ENCODE measurements at places on chromosomes 13 and 19.

DNA sequence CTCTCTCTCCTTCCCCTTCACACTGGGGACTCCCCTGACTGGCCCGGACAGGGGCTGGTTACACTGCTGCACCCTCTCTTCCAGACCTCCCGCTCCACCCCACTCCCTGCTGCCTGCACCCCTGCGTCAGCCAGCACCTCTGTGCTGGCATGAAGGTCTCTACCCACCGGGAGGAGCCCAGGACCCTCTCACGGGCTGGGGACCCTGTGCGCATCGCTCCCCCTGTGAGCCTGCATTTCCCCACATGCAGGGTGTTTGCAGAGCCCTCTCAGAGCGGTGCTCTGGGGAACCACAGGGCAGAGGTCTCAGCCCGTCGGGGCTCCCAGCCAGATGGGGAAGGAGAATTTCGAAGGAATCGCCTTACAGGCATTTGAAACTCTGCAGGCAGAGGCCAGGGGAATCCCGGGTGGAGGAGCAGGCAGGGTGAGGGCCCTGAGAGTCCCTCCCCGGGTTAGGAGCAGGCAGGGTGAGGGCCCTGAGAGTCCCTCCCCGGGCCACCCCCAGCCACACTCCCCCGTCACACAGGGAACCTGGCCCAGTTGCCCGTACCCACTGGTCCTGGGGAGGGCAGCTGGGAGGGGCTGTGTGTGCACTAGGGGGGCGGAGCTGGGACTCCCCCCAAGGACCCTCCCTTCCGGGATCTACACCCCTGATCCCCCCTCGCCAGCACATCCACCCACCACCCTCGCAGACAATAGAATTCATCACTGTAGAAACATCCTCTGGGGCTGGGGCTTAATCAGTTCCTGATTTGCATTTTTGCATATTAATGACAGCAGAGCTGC, 16.3 kb upstream of the TCF3 start:
- DNase-seq, result no peak

DNA sequence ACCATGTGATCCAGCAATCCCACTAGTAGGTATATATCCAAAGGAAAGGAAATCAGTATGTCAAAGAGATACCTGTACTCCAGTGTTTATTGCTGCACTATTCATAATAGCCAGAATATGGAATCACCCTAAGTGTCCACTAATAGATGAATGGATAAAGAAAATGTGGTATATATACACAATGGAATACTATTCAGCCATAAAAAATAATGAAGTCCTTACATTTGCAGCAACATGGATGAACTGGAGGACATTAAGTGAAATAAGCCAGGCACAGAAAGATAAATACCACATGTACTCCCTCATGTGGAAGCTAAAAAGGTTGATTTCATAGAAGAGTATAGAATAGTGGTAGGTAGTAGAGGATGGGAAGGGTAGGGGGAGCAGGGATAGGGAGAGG, 23.5 kb downstream of the BORA start:
- no peak for DNase-seq

DNA sequence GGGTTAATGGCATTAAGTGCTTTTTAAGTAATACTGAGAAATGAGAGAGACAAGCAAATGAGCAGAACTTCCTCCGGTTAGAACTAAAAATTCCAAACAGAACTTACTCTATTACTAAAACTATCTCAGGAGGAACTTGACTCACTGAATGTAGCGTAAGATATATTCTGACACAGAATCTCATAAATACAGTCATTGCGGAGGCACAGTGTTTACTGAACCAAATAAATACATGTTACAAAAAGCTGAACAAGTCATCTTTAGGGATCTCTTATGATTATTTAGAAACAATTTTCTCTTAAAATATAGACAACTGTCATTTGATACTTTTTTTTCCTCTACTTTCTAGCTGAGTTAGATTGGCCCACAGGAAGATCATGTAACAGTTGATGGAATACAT, 283.1 kb downstream of the KLF12 start:
- DNase-seq, result no peak

DNA sequence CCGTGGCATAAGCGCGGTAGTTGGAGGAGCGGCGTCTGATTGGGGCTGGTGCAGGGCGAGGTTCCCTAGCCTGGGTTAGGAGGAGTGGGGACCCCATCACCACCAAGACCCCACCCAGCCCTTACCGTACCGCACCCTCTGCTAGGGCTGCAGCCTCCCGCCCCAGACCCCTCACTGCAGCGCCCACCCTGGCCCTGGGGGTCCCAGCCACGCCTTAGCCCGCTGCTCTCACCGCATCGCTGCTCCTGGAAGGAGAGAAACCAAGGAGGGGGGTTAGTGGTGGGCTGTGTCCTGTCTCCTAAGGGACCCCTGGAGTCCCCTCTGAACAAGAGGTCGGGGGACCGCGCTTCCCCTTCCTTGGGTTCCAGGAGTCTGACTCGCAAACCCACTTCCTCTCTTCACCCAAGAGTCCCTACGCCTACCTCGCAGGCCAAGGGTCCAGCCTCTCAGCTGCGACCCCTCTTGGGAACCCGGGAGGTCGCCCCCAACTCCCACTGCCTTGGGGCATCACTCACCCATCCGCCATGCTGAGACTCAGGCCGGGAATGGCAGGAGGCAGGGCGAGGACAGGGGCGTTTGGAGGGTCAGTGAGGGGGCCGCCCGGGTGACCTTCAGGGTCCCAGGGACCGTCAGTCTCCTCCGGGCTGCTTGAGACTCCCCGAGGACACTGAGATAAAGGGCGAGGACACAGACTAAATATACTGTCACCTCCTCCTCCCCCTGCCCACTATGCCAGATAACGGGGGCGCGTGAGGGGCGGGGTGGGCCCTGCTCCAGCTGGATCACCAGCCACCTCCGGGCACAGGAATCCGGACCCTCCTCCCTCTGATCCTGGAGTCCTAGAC, at the start of gene TNNI3:
TSS of gene TNNI3 (minus strand) at position 669 of the 845 bp plus-strand sequence. CDS start at position 526, 143 bp downstream.
- DNase-seq, result no peak

DNA sequence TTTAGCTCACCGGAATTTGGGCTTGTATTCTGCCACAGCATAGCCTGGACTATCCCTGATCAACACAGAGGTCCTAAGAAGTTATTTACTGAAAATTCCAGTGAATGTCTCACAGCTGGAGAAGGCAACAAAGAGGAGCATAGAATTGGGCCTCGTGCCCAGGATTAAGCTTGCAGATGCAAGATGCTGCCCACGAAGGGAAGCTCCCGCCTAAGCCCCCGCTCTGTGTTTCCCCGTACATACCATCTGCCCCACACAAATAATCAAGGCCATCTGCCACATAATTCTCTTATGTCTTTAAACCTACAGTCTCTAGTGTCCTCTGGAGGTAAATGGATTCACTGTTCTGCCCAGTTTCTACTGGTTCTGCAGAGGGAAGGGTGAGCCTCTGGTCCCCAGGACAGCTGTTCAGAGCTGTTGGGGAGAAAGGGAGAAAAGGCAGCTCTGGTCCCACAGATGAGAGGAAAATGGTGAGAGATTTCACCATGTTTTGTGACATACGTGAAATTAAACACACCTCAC, 7.4 kb upstream of the TPP2 start:
- DNase-seq, result no peak

DNA sequence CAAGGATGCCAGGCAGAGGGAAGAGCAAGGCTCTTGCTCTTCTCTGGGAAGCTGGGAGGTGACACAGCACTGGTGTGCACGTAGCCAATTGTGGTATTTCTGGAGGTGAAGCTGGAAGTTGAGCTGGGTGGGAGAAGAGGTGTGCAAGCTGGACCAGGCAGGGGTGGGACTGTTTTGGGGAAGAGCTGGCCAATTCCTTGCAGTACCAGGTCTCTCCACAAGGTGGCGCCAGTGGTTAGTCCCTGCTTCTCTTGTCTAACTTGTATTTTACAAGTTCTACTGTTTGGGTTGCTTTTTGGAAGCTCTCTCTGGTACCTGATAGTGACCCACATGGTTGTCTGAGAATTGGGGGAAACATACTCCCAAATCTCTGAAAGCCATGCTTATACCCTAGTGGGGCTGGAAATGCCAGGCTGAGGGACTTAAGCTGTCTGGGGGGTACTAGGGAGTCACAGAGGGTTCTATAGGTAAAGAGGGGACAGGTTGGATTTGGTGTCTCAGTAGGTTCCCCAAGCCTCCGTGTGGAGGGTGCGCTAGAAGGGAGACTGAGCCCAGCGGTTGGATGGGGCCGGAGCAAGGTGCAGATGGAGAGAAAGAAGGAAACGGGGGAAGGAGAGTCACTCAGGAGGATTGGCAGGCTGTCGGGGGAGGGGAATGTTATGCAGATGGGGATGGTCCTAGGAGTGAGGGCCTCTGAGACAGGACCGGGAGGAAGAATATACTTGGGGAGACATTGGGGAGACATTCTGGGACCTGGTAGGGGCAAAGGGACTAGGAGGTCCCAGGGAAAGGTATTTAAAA, 3.0 kb downstream of the HPN start:
- DNase-seq, result peak; percentile 77

GRCh38 chr13:59494560-59494970, 669.2 kb downstream of the DIAPH3 start:
- no peak for DNase-seq

DNA sequence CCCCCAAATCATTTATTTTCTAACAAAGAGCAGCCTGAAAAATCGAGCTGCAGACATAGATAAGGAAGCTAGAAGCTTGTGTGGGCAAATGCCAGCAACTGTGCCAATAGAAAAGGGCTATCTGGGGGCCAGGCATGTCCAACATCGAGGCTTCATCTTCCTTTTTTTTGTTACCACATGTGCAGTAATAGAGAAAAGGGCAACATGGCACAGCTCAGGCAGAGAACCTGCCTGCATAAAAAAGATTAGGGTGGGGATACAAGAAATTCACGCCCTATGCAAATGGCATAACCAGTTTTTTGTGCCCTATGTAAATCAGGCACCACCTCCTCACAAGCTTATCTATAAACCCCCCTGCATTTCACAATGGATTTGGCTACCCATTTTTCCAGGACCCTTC, 60.4 kb upstream of the ABCC4 start:
- no peak for DNase-seq

DNA sequence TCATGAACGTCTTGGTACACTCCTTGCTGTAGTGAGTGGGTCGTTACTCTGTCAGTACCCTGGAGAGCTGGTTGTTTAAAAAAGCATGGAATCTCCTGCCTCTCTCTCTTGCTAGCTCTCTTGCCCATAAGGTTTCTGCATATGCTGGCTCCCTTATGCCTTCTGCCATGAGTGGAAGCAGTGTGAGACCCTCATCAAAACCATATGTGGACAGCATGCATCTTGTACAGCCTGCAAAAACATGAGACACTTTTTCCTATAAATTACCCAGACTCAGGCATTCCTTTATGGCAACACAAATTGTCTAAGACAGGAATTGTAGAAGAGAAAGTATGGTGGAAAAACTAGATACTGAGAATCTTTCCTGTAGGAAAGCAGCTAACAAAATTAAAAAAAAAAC, 516.3 kb downstream of the SLITRK6 start:
- no peak for DNase-seq

DNA sequence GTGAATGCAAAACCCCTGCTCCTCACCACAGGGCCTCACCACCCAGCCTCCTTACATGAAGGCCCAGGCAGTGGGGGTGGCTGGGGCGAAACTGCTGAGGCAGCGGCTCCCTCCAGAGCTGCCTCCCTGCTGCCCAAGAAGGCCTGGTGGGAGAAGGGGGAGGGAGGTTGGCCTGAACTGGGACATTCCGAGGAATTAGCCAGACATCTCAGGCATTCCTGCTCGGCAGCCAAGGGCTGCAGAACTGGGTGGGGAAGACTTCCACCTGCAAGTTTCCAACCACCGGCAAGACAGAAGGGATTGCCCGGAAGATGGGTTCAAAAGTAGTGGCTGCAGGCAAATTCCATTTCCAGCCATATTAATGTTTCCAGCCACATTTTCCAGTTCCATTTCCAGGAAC, 2.3 kb upstream of the PSPN start:
- no peak for DNase-seq

DNA sequence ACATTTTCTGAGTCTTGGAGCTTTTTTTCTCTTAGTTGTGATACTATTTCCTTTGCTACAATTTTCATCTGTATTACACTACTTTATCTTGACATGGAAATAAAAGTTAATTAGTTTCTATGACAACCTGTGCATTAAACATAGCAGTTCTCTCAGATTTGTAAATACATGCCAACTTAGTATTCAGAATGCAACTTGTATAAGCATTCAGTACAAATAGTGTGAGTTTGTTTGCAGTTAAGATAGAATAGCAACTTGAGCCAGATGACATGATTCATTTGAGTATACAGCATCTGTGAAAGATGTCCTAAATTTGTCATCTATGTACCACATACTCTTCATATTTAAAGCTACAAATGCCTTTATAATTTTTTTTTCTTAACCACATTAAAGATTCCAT, 98.1 kb downstream of the DACH1 start:
- DNase-seq, result no peak

DNA sequence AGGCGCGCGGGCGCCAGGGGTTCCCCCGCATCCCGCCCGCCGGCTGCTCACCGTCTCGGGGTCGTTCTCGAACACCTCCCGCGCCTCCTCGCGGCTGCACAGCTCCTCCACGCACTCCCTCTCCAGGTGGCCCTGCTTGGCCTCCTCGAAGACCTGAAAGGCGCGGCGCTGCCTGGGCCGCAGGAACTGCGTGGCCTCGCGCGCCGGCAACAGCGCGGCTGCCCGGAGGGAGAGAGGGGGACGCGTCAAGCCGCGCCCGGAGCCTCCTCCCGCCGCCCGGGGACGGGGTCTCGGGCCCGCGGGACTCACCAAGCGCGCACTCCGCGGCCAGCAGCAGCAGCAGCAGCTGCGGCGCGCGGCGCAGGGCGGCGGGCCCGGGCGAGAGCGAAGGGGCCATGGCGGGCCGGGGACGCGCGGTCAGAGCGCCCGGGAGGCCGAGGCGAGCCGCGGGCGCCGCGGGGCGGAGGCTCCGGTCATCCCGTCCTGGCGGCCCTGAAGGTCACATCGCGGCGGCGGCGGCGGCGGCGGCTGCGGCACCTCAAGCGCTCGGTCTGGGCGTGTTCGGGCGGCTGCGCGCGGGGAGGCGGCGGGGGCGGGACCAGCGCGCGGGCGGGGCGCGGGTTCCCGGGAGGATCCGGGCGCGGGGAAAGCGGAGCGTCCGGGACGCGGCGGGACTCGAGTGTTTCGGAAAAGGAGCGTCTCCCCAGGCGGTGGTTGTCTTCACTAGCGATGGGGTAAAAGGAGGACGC, at the start of gene GAS6:
TSS of gene GAS6 (minus strand) at position 553 of the 749 bp plus-strand sequence. CDS start at position 397, 156 bp downstream.
- DNase-seq, result peak; percentile 62

DNA sequence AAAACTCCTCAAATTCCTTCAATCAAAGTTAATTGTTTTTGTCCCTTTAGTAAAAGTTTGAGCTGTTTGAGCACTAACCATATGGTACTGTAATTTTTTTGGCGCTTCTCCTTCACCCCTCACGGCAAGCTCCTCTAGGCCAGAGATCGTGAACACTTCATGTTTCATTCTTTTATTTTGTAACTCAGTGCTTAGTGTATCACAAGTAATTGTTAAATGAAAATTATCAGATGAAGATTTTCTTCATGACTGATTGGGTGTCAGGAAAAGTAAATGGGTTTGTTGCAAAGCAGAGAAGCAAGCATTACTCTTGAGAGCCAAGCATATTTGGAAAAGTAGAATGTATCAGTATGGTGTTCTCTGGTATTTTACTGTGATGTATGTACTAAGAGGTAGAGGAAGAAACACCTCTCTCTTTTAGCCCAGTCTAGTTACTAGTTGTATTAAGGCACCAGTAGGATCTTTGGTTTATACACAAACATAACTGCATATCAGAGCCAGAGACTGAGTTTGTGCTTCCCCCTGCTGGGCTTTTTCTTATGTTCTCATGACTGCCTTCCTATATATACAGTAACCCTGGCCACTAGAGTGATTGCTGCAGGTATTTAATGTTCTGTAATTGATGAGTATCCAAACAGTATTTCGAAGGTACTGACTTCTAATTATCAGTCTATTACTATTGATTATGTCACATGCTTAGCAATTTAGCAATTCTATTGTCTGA, 202.3 kb upstream of the KLHL1 start:
- no peak for DNase-seq

- DNase-seq, result no peak
These were observed 15.8 kb downstream of the CPB2 start for GRCh38 chr13:46088821-46089562.

- no peak for DNase-seq
These were observed 44.3 kb downstream of the SHISA2 start for GRCh38 chr13:26007261-26008125.
